ENCODE measurements at places on chromosomes 11 and 22. TPM values are rescaled to one million over a fixed set of nuclear protein-coding genes. Genes with fewer than 3 reads are reported as not detected.
A peak's percentile ranks its signal among the peaks of the same experiment; 100 is the strongest.

DNA sequence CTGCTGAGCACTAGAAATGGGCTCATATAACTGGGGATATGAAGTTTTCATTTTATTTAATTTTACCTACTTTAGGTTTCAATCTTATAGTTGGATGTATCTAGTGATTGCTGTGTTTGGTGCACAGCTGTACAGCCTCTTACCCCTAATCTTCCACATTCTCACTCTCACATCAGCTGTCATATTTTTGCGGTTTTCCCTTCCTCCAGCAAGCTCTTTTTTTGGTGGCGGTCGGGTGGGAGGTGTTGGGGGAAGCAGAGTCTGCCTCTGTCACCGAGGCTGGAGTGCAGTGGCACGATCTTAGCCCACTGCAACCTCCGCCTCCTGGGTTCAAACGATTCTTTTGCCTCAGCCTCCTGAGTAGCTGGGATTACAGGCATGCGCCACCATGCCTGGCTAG lies 445.1 kb upstream of the ISX start:
- DNase-seq = no peak

- no peak for DNase-seq
Observed at GRCh38 chr22:44954149-44954548, 55.7 kb downstream of the PHF21B start.

DNA sequence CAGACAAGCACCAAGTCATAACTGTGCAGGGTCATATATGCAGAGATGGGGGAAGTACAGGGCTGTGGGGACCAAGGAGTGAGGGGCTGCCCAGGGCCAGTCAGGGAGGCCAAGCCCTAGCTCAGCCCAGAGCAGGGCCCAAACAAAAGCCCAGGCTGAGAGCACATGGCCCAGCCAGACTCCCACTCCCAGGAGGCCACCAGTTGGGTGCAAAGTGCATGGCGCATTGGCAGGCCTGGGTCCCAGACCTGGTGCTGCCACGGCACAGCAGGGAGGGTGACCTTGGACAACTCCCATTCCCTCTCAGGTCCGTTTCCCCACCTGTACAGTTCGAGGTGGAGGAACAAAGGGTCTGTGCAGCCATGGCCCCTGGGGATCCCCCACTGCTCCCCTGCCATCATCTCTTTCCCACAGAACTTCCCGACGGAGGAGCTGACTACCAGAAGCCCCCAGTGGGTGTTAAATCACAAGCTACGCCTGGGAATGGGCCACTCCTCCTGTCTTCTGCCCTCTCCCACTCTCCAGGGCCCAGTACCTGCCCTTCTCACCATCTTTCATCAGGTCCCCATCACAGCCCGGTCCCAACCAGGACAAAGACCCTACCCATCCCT lies 608 bp downstream of the NIPSNAP1 start:
- DNase-seq = no peak

- no peak for DNase-seq
Observed at GRCh38 chr11:5007561-5007960, 12.9 kb downstream of the OR51L1 start.

DNA sequence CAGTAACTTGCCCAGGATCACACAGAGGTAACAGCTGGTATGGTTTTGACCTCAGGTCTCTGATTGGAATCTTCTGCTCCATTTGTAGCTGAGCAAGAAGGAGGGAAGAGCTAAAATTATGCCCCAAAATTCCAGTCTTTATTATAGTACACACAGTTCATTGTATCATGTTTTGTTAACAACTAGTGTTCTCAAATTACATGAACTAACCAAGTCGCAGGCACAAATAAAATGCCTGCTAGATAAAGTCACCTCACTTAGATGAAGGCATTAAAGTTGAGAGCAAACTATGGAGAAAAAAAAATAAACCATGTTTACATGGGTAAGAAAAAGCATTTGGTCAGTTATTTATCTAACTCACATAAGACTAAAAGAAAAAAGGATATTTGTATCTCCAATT lies 58.8 kb downstream of the PDGFD start:
- DNase-seq = peak; percentile 45

Gene DEFB131B
- not detected for total RNA-seq

Gene KRTAP5-7
- not detected for total RNA-seq

Gene ACR
- total RNA-seq = not detected

All from fibroblast of villous mesenchyme (primary cell).